ENCODE measurements at places on chromosomes 7 and 10.

DNA sequence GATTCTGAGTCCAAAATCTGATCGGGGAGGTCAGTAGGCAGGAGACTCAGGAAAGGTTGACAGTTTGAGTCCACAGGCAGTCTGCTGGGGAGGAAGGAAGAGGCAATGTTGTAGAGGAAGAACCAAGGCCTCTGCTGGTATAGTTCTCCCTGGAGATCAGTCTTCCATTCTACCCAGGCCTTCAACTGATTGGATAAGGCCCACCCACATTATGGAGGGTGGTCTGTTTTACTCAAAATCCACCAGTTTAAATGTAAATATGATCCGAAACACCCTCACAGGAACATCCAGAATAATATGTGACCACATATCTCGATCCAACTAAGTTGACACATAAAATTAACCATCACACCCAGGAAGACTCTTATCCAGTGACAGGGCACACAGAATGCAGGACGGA, 425.3 kb upstream of the ZMIZ1 start:
- DNase-seq: no peak

- no peak for DNase-seq
Observed at GRCh38 chr10:110701617-110701971, 57.5 kb downstream of the RBM20 start.

DNA sequence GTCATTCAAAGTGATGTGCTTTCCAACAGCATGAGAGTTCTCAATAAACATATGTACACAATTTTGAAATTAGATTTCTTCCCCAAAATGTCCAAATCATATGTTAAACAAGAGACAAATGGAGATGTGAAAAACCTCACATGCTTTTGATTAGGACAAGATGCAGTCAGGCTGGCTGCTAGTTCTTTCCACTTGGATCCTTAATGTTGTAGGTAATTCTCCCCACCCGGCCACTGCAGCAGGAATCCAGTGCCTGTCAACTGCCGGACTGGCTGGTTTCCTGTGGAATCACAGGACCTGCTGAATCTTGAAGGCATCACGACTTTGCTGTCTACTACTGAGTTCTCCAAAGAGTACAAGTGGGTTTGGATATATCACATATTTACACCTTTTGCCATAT, 138.6 kb upstream of the AKR1E2 start:
- no peak for DNase-seq

GRCh38 chr7:6729492-6730342, 23.0 kb upstream of the ZNF12 start:
- DNase-seq: peak; percentile 54

GRCh38 chr10:44848211-44848610, 62.9 kb upstream of the TMEM72 start:
- no peak for DNase-seq

DNA sequence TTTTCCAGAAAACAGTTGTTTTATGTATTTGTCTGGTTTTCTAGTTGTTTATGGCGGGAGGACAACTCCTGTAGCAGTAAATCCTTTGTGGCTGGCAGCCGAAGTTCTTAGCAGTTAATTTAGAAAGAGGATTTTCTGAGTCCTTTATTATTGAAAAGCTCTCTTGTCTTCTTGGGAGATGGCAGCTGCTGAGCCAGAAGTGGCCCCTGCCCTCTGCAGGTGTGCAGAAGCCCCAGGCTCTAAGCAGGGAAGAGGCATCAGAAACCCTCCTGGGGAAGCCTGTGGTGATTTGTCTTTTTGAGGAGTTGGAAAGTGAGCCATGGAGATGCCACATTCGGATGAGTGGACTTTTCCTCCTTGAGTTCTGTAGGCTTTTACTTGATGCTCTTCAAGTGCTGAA, 106.3 kb downstream of the GLRX3 start:
- DNase-seq: no peak

GRCh38 chr7:142847353-142847752, 7.5 kb upstream of the EPHB6 start:
- no peak for DNase-seq

GRCh38 chr10:89783406-89783805, 82.0 kb downstream of the KIF20B start:
- DNase-seq: no peak
